ENCODE measurements at places on chromosomes 1 and 21. TPM values are rescaled to one million over a fixed set of nuclear protein-coding genes. Genes with fewer than 3 reads are reported as not detected.

The MFAP2 gene
- 29.9 TPM for total RNA-seq

The INAVA gene
- 0.45 TPM for total RNA-seq

The TAS1R1 gene
- not detected for total RNA-seq

The NBPF11 gene
- total RNA-seq, result 15.3 TPM
